Fibroblast of pulmonary artery (primary cell): ENCODE measurements at places on chromosomes 6 and 20.

DNA sequence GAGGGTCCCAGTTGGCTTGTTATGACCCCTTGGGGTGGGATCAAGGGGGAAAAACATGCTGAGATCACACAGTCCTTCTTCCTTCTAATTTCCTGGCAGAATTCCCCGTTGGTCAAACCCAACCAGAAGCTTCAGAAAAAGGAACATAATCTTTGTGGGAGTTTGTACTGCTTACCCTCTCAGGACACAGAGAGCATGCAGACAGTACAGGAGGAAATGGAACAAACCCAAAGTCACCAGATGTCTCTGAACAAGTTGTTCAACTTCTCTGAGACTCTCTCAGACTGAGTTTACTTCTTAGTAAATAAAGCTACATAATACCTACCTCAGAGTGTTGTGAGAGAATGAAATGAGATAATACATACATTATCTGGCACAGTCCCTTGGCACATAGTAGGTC is 181.1 kb upstream of the TSHZ2 start:
- no peak for DNase-seq

- peak; percentile 94 for DNase-seq
Measured at GRCh38 chr6:14286144-14286543, 168.6 kb downstream of the CD83 start.

DNA sequence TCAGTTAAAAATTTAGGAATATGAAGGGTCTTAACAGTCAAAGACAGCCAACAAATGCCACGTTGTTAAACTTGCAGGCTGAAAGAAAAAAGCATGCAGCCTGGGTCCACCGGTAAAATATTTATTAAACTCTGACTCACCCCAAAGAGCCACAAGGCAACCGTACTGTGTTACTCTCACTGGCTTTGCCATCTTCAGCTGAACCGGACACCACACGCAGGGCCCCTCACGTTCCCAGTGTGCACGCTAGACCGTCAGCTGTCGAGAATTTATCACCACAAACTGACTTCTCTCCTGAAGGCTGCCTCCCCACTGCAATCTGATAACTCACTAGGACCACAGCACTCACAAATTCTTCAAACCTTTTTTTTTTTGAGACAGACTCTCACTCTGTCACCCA is 30.7 kb downstream of the HUS1B start:
- no peak for DNase-seq

DNA sequence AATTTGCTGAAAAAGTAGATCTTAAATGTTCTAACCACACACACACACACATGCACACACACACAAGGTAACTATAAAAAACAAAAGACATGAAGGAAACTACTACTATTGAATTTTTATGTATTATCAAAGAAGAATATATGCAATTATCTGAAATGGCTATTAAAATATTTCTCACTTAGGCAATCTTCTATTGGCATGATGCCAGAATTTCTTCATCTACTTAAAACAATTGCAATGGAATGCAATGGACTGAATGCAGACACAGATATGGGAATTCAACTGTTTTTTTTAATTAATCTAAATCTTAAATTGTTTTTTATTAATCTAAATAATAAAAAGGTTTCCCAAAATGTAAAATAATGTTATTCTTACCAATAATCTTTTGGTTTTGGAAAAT is 152.6 kb upstream of the SMLR1 start:
- DNase-seq: peak; percentile 57

- DNase-seq: no peak
Measured at GRCh38 chr6:39313526-39314272, 520 bp downstream of the KCNK17 start.

GRCh38 chr6:118881440-118882313 is 12.3 kb upstream of the ASF1A start:
- no peak for DNase-seq

DNA sequence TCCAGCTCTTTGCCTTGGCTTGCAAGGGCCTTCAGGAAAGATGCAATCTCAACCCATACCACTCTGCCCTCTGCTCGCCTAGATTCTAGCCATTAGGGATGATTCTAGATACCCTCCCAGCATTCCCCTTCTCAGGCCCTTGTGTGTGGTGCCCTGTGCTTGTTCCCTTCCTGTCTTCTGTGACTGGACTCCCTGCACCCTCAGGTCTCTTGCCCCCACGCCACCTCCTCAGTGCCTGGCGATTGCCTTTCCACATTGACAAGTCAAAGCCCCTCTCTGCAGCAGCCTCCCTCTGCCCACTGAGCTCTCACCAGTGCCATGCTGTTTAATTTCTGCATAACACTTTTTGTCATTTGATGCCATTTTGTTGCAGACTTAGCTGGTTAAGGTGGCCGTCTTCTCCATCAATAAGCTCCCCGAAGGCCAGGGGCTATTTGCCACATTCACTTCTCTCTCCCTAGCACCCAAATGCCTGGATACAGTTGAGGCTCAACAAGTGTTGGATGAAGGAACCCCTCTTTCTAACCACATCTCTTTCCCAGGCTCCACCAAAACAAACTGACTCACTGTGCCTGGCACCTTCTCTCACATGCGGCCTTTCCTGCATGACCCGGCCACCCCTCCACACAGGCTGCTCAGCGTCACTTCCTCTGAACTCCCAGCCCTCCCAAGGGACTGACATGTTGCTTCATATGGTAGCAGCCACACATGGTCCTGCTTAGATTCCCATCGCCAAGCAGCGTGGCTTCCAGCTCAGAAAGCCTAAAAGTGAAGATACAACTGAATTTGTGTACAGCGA is 4.6 kb upstream of the TXNDC5 start:
- DNase-seq: peak; percentile 98

DNA sequence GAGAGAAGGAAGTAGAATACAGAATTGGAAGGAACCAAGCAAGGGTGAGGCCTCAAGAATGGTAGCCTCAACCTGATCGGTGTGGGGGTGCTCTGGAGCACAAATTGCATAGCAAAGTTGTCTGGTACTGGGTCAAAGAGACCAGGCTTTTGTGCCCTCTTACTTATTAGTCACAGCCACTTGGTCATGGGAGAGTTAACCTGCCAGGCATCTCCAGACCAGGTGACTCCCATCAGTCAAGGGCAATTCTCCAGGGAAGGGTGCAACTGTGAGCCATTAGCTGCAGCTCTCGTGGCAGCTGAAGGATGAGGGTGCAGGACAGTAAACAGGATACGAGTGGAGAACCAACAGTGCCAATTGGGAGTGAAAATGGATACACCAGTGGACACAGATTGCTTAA is 47.7 kb upstream of the PLCB4 start:
- no peak for DNase-seq
